Mesothelial cell of epicardium (in vitro differentiated cells): ENCODE measurements at places on chromosomes 11 and 22. TPM values are rescaled to one million over a fixed set of nuclear protein-coding genes. Genes with fewer than 3 reads are reported as not detected.

HBD gene
- 1.9 to 3.0 TPM (median 2.6 TPM) in 3 replicates for total RNA-seq

GRCh38 chr11:128412847-128413791 is 174.2 kb downstream of the ETS1 start:
- DNase-seq: no peak

KDELR3 gene
- total RNA-seq: 14.5 to 15.6 TPM (median 14.6 TPM) in 3 replicates

PLAAT5 gene
- total RNA-seq: 1.9 to 2.2 TPM (median 1.9 TPM) in 3 replicates

DNA sequence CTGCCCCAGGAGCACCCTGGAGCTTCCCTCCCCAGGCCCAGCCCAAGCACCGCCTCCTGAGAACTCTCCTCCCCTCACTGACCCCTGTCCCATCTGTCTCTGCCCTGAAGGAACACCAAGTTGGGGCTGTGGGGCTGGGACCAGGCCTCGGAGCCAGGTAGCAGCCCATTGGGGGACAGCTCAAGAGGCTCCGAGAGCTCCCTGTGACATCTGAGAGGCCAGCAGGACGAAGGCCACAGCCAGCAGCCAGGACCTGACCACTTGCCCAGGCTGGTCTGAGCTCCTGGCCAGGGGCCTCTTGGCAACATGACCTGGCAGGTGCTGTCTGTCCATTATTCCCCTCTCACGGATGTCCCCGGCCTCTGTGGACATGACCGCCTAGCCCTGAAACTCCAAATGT is 33.7 kb downstream of the IGF2 start:
- DNase-seq: no peak

- DNase-seq: no peak
These were observed 4.5 kb downstream of the PARVA start for GRCh38 chr11:12381875-12382274.

INSC gene
- total RNA-seq: not detected in 3 replicates
